ENCODE measurements at places on chromosomes 4 and X.

DNA sequence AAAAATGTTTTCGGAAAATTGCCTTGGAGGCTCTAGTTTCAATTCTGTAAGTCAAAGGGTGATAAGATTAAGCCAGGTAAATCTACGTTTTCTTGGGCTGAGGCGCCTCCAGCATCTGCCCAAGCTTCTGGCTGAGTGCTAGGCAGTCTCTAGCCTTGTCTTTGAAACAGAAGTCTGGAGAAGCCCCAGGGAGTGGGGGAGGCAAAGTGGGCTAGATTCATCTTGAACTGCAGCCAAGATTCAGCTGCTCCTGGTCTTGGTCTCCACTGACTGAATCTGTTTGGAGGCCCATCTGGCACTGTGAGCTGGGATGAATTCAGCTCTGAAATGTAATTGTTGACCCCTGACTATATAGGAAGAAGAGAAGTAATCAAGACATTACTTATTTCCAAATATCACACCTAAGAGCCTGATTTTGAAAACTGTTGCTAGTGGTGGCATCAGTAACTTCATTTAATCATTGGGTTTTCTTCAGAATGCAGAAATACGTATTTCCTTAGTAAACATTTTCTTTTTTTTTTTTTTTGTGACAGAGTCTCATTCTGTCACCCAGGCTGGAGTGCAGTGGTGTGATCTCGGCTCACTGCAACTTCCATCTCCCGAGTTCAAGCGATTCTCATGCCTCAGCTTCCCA lies 187.3 kb upstream of the LEF1 start:
- DNase-seq: no peak

- DNase-seq: no peak
Measured at GRCh38 chrX:117335209-117335608, 781.4 kb downstream of the KLHL13 start.

GRCh38 chr4:100588076-100588475 lies 70.3 kb upstream of the EMCN start:
- DNase-seq: no peak

DNA sequence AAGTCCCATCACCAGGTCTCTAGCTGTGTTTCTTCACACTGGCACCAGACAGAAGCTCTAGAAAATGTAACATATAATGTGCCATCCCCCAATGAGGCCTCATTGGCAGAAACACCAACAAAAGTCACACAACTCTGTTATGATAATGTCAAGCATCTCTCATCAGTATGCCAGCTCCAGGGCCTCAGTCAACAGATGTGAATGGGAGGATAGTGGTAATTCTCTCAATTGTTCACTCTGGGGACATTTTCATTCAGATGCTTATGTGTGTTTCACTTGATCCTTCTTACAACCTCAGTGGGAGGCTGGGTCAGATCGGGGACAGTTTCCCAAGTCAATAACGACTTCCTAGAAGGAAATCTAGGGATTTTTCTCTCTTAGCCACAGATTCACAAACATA lies 57.5 kb upstream of the SCOC start:
- DNase-seq: no peak

- no peak for DNase-seq
Measured at GRCh38 chrX:63935835-63936234, 150.8 kb upstream of the ARHGEF9 start.

DNA sequence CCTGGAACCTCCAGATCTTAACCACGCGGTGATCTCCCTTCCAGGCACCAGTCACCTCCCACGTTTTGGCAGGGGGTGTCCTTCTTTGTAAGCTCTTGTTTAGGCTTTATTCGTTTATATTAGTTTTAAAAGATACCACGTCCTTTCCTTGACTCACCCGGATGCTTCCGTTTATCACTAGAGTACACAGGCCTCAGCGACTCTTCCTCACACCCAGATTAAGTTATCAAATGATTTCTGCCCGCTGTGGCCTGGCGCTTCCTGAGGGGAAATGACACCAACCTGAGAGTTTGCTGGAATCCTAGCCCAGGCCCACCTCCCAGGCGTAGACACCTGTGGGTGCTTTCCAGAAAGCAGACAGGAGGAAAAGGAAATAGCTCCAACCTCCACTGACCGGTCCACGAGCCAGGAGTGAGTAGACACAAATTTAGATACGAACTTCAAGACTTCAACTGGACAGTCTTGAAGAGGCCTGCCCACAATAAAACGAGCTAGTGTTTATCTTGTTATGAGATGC lies 756 bp upstream of the ADAMTS3 start:
- no peak for DNase-seq
